ENCODE measurements at places on chromosomes 11 and 22.

- no peak for DNase-seq
Measured at GRCh38 chr22:34501366-34501965, 564.5 kb upstream of the ISX start.

DNA sequence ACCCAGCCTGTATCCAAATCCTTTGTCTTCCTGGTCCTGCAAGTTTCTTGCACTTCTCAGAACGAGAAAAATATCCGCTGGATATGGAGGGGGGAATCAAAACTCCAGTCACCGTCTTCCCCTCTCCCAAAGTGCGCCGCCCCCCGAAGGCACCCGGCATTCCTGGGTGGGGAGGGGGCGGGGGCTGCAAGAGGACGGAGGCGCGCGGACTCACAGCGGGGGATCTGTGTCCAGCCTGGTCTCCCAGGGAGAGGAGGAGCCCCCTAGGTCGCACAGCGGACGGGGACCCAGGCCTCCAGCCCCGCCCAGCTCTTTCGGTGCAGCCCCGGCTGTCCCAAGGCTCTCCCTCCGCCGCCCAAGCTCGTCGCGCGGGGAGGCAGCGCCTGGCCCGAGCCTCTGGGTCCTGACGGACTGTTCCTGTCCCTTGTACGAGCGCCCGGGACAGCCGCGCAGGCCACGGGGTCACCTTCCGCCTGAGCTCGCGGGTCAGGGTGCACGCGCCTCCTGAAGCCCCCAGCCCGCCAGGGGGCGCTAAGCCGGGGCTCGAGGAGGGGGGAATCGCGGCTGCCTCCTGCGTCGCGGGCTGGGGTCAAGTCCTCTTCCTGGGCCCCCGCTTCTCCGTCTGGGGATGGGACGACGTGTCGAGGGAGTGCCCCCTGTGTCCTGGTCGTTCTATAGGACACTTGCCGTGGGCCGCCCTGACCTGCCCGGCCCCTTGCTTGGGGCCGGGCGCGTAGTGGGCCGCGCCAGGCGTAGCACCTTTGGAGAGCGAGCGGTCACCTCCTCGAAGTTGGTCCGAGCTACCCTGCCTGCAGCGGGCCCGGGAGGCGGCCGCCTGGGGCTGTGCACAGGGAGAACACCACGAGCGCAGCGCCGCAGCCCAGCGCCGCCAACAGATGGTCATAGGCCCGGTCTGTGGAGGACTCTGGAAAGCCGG, 2.4 kb upstream of the WNT11 start:
- peak; percentile 61 for DNase-seq

- no peak for DNase-seq
Measured at GRCh38 chr11:27398400-27398770, 35.4 kb upstream of the CCDC34 start.

DNA sequence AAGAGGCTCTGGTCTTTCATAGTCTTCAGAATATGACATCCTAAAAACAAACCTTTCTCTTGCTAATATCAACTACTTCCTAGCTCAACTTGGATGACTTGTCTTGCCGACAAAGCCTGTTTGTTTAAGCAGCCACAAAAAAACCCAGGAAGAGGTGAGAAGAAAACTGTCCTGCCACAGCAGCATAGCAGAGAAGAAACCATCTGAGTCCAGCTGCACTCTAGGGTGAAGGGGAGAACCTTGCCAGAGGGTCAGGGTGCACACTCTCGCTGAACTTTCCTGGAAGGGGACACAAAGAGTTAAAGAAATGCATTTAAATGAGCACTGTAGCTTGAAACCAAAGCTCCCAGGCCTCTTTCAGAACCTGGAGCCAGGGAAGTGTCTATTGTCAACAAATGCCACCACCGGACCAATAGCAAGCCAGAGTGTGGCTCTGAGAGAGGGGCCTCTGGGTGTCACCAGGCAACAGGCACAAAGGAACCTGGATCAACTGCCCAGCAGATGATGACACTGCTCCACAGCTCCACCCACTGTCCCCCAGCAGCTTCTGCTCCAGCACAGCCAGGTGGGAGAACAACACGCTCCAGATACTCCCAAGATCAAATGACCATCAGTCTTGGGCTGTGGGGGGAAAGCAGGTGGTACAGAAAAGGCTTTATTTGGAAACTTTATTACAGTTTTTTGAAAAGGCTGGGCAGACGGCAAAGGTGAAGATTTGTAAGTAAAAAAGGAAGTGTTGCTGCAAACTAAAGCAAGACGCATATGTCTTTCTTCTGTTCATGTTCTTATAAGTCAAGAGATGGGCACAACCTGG, 105.7 kb downstream of the RASSF10 start:
- peak; percentile 96 for DNase-seq

DNA sequence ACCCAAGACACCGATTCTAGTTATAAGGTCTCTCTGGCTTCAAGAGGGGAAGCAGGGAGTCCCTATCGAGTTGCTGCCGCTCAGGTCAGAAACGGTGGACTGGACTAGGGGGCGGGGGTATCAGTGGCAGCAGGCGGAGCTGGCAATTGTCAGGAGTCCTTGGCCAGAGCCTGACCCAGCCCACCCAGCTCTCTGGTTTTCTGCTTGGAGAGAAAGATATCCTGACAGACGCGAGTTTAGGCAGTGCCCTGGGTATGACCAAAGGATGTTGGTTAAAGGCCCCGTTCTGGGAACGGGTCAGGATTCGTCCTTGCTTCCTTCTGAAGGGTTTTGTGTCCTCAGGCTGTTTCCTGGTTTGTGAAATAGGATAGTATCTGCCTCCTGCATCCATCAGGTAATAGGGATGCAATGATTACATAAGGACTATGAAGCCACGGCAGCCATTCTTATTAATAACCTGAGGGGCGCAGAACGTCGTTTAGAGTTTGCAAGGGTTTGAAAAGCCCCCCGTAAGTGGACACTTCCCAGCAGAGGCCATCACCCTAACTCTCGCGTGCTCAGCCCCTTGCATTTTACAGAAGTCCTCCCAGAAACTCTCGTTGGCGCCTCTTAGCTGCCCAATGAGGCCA, 700 bp upstream of the DEPDC5 start:
- peak; percentile 77 for DNase-seq

- peak; percentile 49 for DNase-seq
Measured at GRCh38 chr11:8813658-8814057, 97.3 kb upstream of the AKIP1 start.

- no peak for DNase-seq
Measured at GRCh38 chr11:35011944-35012343, 95.5 kb downstream of the PDHX start.

DNA sequence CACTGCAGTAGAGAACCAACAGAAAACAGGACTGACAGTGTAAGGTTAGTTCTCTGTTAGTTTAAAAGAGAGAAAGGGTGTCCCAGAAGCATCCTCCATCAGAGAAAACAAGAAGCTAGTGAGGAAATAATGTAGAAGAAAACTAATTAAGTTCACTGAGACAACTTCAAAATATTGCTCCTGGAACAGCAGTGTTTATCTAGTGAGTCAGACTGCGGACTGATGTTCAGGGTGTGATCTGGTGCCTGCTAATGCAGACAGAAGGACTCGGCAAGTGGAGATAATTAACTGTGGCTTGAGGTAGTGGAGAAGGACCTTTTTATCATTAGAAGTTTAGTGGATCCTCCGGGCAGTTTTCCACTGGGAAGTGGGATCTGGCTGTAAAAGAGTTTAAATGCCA, 55.4 kb downstream of the CDON start:
- no peak for DNase-seq

DNA sequence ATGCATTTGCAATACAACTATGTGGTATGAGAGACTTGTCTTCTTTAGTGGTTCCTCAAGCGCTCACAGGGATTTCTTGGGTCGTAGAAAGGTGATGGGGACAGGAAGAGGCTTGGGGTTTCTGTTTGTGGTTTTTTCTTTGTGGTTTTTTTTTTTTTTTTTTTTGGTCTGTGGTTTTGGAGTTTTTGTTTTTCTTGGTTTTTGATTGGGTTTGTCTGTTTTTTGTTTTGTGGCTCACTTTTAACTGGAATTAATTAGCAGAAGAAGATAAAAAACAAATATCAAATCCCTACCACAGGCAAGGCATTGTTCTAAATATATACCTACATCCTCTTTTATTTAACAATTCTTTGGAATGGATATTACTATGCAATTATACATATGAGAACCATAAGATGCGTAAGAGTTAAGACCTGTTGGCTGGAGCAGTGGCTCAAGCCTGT, 5.5 kb downstream of the TTC28 start:
- DNase-seq = no peak
